ENCODE measurements at places on chromosomes 1 and 21.
A peak's percentile ranks its signal among the peaks of the same experiment; 100 is the strongest.

GRCh38 chr1:64031236-64031635, 172.2 kb upstream of the UBE2U start:
- no peak for DNase-seq

GRCh38 chr1:169650551-169650950, 20.6 kb upstream of the SELP start:
- DNase-seq = no peak

DNA sequence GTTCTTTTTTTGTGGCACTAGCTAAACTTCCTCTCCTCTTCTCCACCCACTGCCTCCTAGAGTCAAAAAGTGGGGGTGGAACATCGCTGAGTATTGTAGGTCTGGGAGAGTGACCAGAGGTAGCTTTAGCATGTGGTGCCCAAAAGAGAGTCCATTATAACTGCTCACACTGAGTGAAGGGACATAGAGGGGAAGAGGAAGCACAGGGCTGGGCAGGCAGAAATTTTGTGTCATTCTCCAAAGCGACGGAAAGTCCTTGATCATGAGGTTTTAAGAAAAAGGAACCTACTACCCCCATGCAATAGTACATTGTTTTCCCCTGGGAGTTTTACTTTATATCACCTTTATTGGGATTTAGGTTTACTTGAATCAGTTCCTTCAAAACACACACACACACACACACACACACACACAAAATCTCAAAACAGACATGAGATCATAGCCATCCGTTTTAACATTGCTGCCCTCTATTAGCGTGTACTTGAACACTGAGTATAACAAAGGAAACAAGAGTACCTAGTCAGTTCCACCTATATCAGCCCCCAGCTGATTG, 4.1 kb downstream of the CD84 start:
- no peak for DNase-seq

- no peak for DNase-seq
These were observed 70.4 kb downstream of the MRPS6 start for GRCh38 chr21:34143685-34144182.

GRCh38 chr1:242546849-242547729, 22.6 kb upstream of the PLD5 start:
- DNase-seq = no peak

GRCh38 chr1:94316836-94317789, 79.7 kb upstream of the ARHGAP29 start:
- no peak for DNase-seq

DNA sequence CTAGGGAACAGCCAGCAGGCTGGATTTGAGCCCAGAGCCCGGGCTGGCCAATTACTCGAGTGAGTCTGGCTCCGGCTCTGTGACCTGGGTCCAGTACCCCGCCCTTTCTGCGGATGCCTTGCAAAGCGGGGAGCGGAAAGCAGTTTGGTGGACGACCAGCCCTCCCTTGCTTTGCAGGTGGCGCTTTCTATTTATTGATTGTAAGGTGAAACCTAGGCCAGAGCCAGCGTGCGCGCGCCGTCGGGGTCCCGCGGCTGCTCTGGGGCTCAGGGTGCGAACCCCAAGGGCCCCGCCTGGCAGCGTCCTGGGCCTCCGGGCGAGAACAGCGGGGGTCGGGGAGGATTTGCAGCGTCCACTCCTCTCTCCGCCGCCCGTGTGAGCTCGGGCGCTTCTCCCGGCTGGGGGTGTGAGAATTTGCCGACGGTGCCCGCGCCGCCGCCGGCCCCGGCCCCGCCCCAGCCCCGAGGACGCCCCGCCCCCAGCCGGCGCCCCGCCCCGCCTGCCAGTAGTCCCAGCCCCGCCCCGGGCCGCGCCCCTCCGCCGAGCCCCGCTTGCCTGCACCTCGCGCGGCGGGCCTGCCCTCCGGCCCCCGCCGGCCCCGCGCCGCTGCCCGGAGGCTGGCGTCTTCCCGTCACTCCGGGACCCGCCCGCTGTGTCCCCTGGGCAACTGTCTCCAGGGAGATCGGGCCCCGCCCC, 37.6 kb downstream of the PIK3CD start:
- DNase-seq = peak; percentile 88

DNA sequence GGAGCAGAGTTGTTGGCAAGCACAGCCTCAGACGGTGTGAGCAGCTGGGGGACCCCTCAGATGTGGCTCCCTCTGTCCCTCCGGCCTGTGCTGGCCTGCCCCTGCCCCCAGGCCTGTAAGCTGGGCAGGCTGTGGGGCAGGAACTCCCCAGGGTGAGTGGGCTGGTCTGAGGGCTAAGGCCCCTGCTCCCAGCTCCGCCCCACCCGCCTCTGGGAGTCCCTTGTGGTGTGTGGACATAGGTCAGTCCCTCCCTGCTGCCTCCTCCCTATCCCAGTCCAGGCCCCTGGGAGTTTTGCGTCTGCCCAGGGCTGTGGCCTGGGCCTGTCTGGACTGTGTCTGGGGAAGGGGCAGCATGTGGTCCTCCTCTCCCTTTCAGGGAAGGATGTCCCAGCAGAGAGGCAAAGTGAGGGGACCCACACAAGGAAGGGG, 3.6 kb upstream of the VWA1 start:
- DNase-seq = no peak

DNA sequence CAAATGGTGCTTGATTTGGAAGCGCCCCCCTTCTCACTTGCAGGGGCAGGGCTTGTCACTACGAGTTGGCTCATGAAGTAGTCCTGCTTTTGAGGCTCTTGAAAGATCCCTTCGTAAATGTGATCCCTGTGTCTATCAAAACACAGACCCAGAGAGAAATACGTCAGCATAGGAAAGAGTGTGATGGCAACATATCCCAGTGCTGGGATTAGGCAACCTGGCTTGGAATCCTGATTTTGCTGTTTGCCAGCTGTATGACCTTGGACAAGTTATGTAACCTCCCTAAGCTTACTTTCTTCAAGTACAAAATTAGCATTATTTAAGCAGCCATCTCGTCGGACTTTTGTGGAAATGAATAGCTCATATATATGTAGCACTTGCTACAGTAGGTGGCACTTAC, 228.4 kb downstream of the ATG4C start:
- DNase-seq = peak; percentile 45

GRCh38 chr1:40185951-40186864, 25.0 kb downstream of the RLF start:
- no peak for DNase-seq

- no peak for DNase-seq
These were observed 76.2 kb upstream of the CXADR start for GRCh38 chr21:17436626-17437111.

DNA sequence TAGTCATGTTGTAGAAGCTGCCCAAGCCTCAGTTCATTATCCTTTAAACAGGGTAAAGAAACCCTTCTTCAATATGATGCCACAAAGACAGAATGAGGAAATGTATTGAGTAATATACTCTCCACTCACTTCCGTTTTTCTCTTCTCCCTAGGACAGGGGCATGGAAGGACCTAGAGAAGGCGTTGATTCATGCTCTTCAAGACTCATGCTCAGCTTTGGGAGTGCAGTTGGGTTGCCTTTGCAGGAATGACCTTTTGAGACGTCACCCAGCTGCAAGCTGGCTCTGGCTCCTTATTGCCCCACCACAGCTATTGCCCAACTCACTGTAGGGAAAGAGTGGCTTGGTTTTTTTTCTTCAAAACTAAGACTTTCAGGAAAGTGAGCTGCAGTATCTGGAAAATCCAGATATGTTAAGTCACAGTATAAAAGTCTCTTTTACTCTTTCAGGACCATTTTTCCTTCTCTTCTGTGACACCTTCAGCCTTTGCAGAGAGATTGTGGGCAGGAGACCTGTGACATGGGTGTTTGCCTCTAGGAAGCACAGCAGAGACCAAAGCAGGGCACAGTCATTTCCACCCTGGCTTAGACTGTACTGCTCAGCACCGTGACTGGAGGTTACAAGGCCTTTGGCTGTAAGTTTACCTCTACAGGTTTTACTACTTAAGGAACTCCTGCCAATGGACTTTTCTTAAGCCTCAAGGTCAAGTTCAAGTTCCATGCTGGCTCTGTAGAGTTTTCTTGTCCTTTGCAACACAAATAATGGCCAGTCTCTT, 39.5 kb downstream of the XCL2 start:
- peak; percentile 81 for DNase-seq

- no peak for DNase-seq
These were observed 30.1 kb upstream of the LAMC2 start for GRCh38 chr1:183155939-183156338.

DNA sequence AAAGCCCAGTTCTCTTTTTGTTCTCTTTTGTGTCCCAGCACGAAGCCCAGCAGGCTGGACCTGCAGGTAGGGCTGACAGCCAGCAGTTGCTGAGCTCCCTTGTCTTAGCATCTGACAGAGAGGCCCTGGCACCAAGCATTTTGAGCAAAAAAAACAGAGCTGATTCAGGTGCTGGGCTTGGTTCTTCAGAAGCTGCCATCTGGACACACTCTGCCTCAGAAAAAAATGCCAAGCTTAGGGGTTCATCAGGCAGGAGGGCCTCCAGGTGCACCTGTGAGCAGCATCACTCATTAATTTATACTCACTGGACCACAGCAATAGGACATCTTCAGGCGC, 167.1 kb upstream of the PLD5 start:
- DNase-seq = no peak

GRCh38 chr1:7783178-7783711, 846 bp upstream of the PER3 start:
- DNase-seq = peak; percentile 81

DNA sequence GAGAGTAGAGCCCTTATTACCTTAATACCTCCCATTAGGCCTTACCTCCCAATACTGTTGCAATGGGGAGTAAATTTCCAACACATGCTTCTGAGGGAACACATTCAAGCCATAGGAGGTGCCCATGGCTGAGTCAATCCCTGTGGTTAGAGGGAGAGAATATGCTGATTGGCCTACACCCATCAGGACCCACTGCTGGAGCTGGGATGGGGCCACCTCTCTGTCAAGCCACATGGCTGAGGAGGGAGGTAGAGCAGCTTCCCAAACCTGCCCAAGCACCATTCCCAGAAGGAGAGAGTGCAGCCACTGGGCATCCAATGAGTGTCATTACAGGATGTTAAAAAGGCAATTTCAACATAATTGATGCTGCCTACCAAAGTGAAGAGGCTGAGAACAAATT, 228.1 kb downstream of the C1orf94 start:
- DNase-seq = no peak

DNA sequence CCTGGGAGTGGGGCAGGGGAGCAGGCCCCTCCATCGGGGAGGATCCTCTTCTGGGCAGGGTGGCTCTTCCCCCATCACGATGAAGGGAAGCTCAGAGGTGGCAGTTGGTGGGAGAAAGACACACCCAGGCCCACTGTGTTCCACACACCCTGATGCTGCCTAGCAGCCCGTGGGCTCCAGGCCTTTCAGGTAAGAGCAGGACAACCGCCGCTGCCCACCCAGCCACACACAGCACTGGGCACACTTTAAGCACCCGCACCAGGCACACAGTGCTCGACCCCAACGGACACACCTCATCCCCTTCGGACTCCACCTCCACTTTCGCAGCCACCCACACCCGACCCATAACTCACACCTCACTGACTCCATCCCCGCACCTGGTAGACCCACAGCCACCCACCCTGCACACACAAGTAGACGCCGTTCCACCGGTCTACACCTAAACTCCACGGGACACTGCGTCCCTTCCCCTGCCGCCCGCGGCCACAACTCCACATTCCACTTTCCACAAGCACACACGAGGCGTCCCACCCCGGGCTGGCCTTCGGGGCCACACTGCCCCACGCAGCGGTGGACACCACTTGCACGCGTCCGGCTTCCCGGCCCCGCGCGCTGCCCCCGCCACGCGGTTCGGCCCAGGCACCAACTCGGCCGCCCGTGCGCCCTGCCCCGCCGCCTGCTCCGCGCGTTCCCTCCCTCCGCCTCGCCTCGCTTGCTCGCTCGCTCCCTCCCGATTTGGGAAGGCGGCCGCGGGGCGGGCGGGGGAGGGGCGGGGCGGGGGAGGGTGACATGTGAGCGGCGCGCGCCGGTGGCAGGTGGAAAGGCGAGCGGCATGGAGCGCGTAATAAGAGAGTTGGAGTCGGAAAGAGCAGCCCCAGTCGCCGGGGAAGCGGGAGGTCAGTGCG, at the start of gene KCNQ4:
TSS of gene KCNQ4 (plus strand) at position 787 of the 905 bp plus-strand sequence. CDS start 307 bp downstream, outside the sequence.
- peak; percentile 66 for DNase-seq

DNA sequence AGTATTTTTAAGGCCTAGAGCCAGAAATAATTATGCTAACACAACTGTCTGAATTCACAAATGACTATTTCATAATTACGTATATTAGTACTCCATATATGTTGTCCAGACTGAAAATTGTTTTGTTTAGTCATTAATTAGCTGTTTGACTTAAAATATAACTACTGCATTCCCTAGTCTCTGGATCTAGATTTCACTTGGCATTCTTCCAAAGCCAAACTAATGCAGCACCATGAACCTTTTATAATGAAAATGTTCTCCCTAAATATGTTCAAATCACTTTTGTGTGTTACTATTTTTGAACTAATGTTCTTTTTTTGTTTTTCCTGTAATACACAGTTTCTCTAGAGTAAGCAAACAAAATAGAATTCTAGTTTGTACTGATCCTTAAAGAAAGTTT, 46.1 kb downstream of the CAMTA1 start:
- DNase-seq = no peak

DNA sequence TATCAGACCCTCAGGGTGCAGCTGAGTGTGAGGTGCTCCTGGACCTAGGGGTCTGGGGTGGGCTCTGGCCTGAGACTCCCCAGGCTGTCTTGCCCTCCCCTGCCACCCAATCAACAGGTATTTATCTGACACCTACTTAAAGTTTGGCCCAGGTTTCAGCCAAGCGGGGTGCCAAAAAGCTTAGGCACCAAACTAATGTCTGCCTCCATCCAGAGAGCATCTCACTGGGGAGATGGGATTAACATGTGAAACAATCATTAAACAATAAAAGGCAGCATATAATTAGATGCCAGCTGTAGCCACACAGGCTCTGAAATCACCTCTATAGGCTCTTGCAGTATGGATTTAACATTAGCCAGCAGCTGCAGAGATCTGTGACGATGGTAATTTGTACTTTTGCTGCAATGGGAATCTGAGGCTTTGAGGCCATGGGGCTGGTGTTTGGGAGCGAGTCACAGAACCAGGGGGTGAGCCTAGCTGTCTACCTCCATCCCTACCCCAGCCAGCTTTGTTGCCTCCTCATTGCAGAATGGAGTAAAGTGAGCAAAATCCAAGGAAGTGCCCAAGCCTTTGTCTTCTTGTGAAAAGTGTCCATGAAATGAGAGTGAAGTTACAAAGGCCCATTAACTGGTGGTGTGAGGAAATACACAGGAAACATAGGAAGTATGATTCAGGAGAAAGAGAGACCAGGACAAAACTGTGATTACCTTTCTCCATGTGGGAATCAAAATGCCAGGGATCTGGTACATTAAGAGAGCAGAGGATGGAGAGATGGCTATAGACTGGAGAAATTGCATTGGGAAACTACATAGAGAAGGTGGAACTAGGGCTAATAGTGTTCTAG, 36.1 kb downstream of the EIF2D start:
- no peak for DNase-seq

DNA sequence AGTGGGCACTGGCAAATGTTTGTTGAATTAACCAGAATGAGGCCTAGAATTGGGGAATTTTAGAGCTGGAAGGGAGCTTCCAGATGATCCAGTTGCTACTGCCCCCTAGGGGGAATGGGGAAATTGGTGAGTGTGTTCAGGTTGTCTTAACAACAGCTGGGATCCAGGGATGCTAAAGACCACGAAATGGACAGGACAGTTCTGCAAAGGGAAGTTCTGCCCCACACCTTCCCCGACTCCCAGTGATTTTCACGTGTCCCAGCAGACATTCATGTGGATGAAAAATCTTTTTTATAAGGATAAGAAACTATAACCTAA, 33.9 kb downstream of the TRIM62 start:
- no peak for DNase-seq

- no peak for DNase-seq
These were observed 19.1 kb upstream of the MED18 start for GRCh38 chr1:28309702-28310101.

- no peak for DNase-seq
These were observed 3.7 kb upstream of the ZNF326 start for GRCh38 chr1:89990976-89991831.

GRCh38 chr1:205199090-205199930, 12.2 kb downstream of the DSTYK start:
- DNase-seq = no peak

Data from body of pancreas (tissue), 4 donors.